ENCODE measurements at places on chromosomes 3 and 15.

- no peak for DNase-seq
Observed at GRCh38 chr3:148335612-148336011, 362.1 kb upstream of the AGTR1 start.

DNA sequence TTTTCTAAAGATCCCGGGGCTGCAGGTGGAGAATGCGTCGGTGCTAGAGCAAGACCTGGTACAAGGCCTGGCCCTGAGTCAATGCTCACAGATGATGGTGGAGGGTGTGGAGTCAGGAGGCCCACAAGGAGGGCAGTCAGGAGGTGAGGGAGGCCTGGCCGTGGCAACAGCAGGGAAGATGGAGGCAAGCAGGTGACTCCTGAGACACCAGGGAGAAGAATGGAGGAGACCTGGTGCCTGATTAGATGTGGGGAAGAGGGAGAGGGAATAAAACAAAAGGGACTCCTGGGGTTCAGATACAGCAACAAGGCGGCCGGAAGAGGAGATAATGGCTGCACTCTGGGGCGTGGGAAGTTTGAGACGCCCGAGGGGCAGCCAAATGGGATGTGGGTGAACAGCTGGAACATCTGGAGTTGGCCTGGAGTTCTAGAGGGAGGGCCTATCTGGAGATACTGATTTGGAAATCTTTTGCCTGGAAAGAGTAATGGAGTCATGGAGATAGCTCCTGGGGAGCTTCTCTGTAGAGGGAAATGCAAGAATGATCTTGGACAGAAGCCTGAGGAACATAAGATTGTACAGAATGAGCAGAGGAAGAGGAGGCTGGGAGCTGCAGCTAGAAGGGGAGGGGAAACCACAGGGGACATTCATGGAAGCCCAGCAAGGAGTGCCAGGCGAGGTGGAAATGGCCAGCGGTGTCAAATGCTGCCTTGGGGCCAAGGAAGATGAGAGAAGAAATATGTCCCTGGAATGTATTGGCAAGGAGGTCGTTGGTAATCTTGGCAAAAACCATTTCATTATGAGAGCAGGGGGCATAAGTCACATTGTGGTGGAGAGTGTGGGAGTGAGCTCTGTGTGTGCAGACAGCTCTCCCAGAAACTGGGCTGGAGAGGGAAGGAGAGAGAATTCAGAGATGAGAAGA lies 67.5 kb upstream of the CORO2B start:
- DNase-seq = no peak

DNA sequence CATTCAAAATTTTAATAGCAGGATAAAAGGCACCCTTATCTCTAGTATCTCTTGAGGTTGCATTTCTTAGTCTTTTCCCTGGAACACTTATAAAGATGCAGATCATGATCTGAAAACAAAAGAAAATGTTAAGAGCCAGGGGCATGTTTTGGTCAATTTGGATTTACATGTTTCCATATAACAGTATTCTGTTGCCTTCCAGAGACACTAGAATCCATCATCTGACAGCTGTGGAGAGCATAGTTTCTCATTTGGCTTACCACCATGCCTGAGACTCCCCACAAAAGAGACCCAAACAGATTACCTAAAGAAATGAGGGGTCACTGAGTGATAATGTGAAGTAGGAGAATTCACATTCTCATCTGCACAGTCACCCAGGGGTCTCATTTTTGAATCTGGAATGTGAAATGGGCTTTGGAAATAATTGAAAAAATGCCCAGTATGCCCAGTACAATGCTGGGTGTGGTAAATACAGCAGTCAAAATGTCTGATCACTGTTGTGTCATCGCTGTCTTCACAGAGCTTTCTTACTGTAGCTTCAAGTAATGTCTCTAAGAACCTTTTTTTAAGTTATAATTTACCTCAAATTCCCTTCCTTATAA lies 79.9 kb upstream of the ZBTB20 start:
- DNase-seq = no peak

GRCh38 chr3:57877116-57877515 lies 121.0 kb downstream of the SLMAP start:
- DNase-seq = peak; percentile 47

GRCh38 chr15:65913631-65914199 lies 44.4 kb downstream of the RAB11A start:
- no peak for DNase-seq

GRCh38 chr15:70427167-70428120 lies 329.7 kb upstream of the TLE3 start:
- DNase-seq = no peak

DNA sequence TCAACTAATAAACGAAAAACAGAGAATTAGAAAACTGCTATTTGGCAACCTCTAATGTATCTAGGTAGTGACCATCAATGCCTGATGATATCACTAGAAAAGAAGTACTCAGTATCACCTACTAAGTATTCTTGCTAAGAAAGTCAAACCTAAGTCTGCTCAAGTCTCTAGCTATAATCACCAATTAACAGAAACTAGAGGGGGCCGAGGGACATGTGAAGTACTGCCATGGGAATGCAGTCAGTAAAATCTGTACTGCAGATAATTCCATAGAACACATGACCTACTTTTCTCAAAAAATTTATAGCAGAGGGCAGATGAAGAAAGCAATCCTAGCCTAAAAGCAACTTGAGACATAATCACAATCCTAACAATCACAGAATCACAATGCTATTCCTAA lies 51.4 kb downstream of the CPEB1 start:
- DNase-seq = no peak

DNA sequence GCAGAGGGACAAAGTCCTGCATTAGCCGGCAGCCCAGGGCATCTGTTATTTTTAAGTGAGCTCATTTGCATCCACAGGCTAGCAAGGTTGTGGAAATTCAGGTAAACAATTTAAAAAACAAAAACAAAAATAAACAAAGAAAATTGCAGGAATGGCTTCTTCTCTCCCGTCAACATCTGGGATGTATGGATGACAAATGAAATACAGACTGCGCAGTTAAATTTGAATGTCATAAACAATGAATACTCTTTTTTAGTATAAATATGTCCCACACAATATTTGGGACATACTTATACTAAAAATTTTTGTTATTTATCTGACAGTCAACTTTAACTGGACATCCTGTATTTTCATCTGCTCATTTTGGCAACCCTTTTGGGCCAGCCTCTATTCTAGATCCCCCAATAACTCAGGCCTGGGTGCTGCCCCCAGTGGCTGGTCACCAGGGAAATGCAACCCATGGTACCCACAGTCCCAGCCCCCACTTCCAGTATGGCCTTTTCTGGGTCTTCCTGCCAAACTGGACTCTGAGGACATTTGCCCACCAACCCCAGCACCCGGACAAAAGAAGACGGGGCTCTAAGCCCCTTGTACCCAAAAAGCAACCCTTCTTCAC lies 12.7 kb downstream of the GRM2 start:
- DNase-seq = no peak

DNA sequence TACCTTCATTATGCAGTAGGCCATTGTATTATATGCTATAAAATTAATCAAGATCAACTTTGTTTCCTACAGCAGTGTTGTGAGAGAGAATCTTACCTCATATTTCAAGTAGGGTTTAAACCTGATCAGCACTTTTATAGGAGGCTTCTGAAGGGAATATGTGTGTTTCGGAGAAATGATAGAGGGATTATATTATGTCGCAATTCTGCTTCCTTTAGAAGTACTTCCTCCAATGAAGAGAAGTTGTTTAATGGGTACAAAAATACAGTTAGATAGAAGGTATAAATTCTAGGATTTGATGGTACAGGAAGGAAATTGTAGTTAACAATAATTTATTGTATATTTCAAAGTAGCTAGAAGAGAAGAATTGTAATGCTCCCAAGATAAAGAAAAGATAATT lies 54.9 kb downstream of the NSUN3 start:
- no peak for DNase-seq

GRCh38 chr3:133945381-133946095 lies 49.9 kb upstream of the RAB6B start:
- DNase-seq = no peak

DNA sequence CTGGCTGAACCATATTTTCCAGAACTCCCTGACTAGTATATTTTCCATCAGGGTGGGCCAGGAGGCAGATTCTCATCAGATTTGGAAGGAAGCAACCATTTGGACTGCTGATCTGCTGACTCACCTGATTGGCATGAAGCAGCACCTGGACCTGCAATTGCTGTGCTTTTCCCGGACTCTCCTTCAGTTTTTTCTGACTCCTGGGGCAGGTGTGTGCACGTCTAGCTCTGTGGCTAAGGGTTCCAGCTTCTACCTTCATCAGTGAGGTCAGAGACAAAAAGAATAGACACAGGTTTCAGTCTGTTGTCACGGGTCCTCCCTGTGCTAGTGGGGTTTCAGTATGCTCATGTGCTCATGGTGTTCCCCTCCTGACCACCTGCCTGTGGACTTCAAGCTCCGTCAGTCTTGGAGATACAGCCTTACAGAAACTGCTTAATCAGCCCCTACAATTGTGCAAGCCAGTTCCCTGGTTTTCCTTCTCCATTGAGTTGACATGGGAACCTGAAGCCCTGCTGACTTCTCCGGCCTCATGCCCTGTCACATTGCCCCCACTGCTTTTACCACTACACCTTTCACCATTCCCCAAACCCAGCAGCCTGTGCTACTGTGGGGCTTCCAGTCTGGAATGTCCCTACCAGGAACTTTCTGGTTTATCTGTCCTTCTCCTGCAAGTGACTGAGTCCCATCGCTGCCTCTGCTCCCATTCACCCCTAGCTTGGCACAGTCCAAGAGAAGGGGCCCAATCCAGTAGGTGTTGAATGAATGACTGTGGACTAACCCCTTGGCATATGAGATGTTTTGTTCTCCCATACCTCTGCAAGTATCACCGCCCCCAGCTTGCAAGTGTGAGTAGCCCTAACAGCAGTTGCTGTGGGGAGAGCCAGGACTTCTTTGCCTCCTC lies 31.7 kb downstream of the HMCES start:
- DNase-seq = no peak

- DNase-seq = no peak
Observed at GRCh38 chr15:75339531-75340240, 3.8 kb downstream of the COMMD4 start.

DNA sequence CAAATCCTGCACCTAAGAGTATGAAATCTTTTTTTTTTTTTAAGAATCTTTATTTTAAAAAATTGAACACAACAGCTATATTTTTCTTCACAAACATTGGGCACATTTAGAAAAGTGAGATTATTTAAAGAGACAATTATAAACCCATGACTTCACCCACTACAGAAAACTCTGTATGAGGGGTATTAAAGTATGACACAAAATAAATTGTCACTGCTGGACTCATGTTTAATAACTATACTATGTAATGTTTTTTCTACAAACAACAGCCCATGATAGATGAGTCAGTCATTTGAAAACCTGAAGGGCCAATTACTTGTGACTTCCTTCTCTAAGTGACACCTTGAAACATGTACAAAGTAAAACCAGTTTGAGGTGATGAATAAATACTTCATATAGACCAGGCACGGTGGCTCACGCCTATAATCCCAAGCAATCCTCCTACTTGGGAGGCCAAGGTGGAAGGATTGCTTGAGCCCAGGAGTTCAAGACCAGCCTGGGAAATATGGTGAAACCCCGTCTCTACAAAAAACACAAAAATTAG lies 36.0 kb downstream of the AQR start:
- no peak for DNase-seq

GRCh38 chr3:100536093-100536492 lies 43.7 kb downstream of the TMEM45A start:
- peak; percentile 49 for DNase-seq

GRCh38 chr3:70620956-70621355 lies 308.5 kb upstream of the MDFIC2 start:
- DNase-seq = no peak

DNA sequence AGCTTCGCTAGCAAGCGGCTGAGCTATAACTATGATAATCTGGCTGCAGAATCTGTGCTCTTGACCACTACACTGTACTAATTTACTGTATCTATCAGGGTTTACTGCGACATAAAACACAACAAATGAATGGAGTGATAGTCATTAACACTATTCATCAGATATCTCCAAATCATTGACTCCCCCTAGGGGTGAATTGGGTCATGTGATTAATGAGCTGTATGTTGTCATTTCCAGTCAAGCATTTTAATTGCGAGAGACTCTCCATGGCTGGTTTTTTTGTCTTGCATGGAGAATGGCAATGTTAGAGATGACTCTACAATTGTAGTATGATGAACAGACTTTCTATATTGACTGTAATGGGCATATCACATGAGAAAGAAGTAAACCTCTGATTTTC lies 10.5 kb upstream of the TM4SF18 start:
- no peak for DNase-seq

- no peak for DNase-seq
Observed at GRCh38 chr15:81168644-81169043, 28.0 kb upstream of the IL16 start.

DNA sequence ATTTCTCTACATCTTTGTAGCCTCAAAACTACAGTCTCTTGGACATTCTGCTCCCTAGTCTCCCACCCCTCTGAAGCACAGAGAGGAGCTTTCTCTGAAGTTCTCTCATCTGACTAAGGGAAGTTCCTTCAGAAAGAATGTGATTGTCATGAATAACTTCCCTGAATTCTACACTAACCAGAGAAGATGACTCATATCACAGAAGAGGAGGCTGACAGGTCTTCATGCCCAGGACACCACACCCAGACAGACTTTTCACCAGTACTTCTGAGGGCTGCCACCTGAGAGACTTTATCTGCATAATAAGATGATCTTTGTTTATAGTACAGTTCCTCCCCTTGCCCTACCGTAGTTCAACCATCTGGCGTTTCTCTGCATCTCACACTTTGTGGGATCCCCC lies 52.8 kb downstream of the CDIN1 start:
- DNase-seq = peak; percentile 68

- no peak for DNase-seq
Observed at GRCh38 chr3:47436180-47436579, 39.6 kb downstream of the SCAP start.

DNA sequence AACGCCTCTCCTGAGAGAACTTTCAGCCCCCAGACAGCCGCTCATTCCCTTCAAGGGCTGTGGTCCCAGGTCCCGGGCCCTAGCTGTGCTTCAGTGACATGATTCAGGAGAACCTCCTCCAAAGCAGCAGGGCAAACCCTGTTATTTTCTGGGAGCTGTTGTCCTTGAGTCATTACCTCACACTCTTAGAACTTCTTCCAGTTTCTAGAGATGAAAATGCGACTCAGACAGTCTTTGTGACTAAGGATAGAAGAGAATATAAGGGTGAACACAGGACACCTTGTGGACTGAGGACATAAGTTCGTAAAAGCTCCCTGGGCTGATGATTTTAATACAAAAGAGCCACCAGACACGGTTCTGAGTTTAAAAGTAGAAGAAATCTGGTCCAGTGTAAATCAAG lies 203.8 kb downstream of the RORA start:
- DNase-seq = peak; percentile 21

Measured in HCEC 1CT (cell line).